ENCODE measurements at places on chromosomes 6 and 20.

DNA sequence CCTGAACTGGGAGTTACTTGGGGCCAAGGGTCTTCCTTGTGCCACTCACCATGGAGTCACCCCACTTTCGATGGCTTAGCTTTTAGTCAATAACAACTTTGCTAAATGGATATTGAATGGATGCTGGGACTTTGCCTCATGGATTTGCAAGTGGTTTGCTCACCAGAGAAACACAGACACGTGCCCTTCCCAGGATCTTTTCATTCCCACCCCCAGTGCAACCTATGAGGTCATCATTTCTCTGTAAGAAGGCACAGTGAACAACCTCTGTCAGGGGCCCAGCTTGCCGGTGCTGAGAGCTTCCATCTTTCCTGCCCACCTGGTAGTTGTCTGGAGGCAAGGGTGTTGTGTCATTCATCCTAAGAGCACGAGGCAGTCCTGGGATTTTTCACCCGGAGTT, 256.8 kb upstream of the PMEPA1 start:
- DNase-seq, result no peak

DNA sequence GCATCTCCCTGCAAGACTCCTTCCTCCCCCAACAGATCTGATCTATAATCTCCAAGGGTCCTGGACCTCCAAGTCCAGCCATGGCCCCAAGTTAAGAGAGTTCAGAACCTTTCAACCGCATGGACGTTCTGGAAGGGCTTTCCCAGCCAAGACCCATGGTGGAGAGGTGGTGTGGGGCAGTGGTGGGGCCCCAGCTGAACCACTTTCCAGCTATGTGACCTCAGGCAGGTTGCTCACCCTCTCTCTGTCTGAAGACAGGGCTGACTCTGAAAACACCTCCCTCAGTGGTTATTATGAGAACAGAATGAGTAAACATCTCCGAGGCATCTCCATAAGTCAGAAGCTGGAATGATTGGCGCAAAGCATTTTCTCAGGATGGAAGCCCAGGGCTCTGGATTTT, 887 bp downstream of the CLPS start:
- no peak for DNase-seq

DNA sequence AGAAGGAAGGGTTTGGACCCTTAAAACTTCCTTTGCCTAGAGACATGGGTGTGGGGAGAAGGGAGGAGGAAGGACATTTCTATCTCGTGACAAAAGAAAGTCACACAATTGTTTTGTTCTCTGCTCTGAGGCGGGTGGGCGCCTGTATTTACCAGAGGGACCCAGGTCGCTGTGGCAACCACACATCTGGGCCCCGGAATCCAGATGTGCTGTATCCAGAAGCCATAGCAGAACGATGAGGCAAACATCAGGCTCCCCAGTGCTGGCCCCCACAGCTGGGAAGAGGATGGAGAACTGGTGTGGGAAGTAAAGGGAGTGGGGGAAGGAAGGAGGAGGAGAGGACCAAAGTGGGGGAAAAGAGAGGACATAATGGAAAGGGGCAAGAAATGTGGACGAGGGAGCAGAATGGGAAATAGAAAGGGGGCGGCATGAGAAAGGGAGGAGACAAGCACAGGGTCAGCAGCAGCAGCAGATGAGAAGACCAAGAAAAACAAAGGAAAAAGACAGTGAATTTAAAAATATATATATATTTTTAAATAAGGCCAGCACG, 3.4 kb upstream of the TNXB start:
- DNase-seq, result no peak

- peak; percentile 74 for DNase-seq
Observed at GRCh38 chr6:80316686-80317231, 210.3 kb downstream of the BCKDHB start.

DNA sequence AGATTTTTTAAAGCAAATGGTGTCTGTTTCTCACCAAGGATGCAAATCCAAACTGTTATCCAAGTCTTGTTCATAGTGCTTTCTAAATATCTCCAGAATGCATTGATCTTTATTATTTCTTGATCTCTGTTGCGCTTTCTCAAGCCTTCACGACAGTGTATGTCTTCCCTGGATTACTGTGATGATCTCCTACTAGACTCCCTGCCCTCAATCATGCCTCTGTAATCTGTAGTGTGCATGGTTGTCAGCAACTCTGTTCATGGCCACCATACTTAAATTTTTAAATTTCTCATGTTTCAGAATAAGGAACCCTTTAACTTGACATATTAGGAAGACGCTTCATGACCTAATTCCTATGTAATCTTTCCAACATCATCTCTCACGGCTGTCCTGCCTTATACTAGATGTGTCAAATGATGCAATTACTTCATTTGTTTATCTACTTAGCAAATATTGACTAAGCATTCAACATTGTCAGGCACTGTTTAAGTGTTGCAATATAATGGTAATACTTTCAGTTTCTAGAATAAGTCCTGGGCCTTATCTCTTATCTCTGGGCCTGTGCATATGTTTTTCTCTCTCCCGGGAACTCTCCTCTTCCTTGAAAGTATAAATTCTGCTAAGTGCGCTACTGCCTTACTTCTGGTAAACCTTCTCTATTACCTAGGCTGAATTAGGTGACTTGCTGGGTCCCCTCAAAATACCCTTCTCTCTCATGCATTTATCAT, 25.6 kb upstream of the AHI1 start:
- no peak for DNase-seq

DNA sequence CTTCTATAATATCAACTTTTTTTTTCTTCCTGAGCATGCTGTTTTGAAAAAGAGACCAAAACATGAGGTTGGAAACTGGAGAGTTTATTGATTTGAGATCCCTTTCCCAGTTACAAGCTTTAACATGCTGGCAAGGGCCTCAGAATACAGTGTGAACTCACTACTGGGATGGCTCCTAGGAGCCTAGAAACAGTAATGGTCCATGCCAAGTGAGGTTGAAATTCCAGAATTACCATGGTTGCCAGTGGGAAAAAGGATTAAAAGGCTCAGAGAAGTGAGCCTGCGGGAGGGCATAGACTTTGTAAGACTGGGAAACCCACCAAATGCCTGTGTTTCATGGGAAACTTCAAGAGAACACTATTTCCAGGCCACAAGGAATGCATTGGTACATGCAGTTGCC, 28.9 kb upstream of the SLC22A3 start:
- no peak for DNase-seq

GRCh38 chr6:5674141-5674540, 332.6 kb downstream of the NRN1 start:
- no peak for DNase-seq

DNA sequence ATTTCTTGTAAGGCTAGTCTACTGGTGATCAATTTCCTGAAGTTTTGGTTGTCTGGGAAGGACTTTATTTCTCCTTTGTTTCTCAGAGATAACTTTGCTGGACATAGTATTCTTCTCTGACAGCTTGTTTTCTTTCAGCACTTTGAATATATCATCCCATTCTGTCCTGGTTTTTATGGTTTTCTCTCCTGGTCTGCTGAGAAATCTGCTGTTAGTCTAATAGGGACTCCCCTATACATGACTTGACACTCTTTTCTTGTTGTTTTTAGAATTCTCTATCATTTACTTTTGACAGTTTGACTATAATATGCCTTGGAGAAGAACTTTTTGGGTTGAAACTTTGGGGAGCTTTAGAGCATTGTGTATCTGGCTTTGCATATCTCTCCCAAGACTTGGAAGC, 112.5 kb downstream of the PRL start:
- no peak for DNase-seq

DNA sequence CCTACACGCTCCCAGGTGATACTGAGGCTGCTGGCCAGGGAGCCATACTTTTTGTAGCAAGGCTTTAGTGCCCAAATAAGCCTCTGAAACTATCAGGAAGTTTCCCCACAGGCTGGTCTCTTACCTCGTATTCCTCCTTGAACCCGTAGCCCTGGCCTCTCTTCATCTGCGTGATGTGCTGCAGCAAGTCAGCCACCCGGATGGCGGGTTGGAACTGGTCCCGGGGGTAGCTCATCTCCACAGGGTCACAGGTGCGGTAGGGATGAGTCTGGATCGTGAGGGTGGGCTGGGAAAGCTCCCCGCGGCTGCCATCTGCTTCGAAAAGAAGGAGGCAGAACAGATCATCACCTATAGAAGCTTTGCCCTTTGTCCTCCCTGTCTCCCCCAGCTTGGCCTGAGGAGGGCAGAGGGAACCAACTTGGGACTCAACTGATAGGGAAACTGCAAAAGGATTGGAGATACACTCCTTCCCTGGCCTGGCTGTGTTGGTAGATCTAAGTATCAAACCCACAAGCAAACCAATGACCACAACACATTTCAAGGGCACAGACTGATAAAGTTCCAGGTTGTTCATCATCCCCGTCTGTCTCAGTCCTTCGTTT, 543.2 kb upstream of the CHD6 start:
- no peak for DNase-seq

DNA sequence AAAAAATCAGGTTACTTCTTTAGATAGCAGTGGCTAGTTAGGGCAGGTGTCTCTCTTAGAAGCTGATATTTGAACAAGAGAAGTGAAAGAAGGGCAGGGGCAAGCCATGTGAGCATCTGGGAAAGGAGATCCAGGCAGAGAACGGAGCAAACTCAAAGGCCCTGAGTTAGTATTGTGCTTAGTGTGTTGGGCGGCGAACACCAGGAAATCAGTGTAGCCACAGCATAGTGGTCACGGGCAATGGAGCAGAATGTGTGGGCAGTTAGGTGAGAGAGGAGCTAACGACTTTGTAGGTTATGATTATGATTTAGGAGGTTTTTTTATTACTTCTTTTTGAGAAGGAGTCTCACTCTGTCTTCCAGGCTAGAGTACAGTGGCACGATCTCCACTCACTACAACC, 229.3 kb downstream of the TMEM242 start:
- no peak for DNase-seq

- no peak for DNase-seq
Observed at GRCh38 chr20:37463726-37464494, 57.1 kb upstream of the NNAT start.

DNA sequence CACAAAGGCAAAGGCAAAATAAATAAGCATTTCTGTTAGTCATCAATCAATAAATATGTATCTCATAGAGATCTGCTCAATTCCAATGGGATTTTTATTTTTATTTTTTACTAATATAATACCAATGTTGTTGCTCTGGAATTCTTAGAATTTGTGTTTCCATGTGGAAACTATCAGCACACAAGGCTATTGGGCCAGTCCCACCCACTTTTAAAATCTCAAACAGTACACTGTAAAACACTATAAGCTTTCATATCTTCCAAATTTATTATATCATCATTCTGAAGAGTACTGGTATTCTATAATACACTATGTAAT, 563.8 kb upstream of the MARCKS start:
- DNase-seq, result no peak

DNA sequence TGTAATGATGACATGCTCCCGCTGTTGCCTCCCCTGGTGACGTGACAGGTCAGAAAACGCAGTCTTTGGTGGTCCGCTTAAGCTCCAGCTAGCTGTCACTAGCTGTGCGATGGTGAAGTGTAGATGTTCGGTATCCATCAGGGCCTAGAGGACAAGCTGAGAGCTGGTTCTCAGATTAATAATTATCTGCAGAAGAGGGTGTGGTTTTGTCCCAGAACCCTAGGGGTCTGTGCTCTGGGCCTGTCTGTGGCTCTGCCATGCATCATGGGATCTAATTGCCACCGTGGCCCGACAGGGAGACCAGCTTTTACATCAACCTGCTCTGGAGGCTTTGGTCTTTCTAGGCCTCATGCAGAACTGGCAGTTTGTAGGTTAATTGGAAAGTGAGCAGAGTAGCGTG, 34.1 kb downstream of the ERMARD start:
- no peak for DNase-seq

GRCh38 chr6:139271056-139271455, 20.7 kb downstream of the TXLNB start:
- DNase-seq, result peak; percentile 62

GRCh38 chr20:16206817-16207216, 366.4 kb downstream of the KIF16B start:
- DNase-seq, result no peak

DNA sequence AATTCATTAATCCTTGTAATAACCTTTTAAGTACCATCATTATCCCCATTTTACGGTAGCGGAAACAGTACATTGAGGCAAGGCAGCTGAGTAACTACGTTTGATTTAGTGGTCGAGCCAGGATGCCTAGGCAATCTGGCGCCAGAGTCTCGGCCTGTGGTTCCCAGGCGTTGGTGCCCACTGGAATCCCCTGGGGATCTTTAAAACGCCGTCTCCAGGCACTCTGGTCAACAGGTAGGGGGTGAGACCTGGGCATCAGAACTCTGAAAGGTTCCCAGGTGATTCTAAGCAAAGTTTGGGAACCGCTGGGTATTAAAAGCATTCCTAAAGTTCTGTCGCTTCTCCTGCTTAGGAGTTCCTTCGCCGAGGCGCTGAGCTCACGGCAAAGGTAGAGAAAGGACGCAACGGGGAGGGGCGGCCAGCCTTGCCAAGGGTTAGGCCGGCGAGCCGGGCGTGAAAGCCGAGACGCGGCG, 939 bp downstream of the DTNBP1 start:
- no peak for DNase-seq

DNA sequence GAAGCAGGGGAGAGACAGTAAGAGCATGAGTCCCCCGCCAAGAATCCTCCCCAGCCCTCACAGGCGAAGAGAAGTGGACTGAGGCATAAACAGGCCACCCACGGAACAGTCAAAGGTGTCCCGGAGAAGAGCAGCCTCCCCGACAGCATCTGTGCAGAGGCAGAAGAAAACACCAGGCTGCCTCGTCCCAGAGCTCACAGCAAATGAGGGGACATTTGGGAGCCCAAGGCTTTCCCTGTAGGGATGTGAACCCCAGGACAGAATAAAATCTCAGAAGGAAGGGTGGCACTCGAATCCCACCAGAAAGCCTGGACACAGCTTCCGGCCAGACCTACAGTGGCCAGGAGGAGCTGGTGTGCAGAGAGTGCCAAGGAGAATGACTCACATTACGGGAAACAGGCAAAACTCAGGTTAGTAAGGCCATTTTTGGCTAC, 90.4 kb downstream of the DLL1 start:
- DNase-seq, result no peak

Data from Ammon's horn (tissue), 1 donor.